Cardiac muscle cell (in vitro differentiated cells and primary cell): ENCODE measurements at places on chromosomes 1 and 21. TPM values are rescaled to one million over a fixed set of nuclear protein-coding genes. Genes with fewer than 3 reads are reported as not detected.

GRCh38 chr1:12580054-12580887 lies 37.7 kb downstream of the DHRS3 start:
- DNase-seq = no peak

- no peak for DNase-seq
These were observed 98.1 kb downstream of the ADSS2 start for GRCh38 chr1:244353551-244354091.

GRCh38 chr1:159774465-159774864 lies 6.3 kb upstream of the DUSP23 start:
- DNase-seq = no peak

- DNase-seq = no peak
These were observed 87.4 kb upstream of the NGF start for GRCh38 chr1:115425442-115425841.

GRCh38 chr1:247713753-247714152 lies 2.7 kb downstream of the OR6F1 start:
- no peak for DNase-seq

DNA sequence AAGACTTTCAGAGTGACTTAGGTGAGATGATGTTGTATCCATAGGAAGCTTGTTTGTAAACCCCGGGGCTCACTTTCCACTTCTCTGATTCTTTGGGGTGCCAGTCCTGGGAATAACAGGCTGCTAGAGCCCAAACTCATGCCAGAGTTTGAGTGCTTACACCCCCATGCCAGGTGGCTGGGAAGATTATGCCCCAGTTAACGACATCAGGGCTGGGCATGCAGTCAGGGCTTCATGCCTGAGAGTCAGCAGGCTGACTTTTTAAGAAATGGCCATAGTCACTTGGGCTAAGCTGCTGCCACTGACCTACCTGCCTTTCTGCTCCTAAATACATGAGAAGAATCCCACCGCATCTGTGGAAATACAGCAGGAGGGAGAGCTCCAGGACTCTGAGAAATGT lies 425.6 kb upstream of the VAMP3 start:
- no peak for DNase-seq

DNA sequence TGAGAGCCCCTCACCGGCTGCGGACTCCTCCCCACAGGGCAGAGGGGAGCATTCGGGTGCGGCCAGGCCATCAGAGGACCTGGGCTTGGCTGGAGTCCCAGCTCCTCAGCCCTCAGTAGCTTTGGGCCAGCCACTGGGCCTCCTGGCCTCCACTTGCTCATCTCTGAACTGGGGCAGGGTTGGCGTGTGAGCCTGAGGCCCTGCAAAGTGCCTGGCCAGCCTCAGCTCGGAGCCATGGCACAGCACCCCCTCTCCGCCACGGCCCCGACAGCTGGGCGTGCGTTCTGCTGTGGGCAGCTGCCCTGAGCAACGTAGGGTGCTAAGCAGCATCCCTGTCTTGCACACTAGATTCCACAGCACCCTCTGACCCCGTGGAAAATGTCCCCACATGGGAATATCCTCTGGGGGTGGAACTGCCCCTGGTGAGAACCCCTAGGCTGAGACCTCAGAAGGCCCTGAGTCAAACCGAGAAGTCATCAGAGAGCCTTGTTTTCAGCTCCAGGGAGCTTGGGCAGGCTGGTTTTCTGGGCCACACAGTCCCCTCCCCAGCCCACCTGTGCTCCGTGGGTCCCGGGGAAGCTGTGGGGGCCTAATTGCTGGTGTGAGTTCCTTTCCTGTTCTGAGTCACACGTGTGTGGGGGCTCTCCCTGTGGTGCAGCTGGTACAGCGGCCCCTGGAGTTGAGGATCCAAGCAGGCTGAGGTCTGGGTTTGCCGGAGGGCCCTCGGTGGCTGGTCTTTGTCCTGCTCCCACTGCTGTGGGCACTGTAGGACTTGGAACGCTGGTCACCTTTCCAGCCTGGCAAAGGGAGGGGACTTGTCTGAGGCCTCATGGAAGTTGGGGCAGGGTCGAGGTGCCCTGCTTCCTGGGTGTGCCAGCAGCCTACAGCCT lies 24.5 kb downstream of the TP73 start:
- no peak for DNase-seq

GRCh38 chr1:115534106-115534505 lies 107.7 kb upstream of the VANGL1 start:
- no peak for DNase-seq

DNA sequence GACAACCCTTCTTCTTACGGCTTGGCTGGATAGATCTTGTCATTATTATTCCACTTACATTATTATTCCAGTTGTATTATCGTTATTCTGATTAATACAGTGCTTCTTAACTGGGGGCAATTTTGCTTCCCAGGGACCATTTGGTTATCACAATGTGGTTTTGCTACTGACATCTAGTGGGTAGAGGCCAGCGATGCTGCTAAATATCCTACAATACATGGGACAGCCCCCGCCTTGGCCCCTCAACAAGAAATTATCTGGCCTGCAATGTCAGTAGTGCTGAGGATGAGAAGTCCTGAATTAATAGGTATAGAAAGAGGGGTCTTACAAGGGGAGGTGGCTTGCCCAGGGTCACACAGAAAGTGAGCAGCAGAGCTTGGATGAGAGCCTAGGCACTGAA lies 105.6 kb downstream of the PTPRU start:
- peak; percentile 18 for DNase-seq

DNA sequence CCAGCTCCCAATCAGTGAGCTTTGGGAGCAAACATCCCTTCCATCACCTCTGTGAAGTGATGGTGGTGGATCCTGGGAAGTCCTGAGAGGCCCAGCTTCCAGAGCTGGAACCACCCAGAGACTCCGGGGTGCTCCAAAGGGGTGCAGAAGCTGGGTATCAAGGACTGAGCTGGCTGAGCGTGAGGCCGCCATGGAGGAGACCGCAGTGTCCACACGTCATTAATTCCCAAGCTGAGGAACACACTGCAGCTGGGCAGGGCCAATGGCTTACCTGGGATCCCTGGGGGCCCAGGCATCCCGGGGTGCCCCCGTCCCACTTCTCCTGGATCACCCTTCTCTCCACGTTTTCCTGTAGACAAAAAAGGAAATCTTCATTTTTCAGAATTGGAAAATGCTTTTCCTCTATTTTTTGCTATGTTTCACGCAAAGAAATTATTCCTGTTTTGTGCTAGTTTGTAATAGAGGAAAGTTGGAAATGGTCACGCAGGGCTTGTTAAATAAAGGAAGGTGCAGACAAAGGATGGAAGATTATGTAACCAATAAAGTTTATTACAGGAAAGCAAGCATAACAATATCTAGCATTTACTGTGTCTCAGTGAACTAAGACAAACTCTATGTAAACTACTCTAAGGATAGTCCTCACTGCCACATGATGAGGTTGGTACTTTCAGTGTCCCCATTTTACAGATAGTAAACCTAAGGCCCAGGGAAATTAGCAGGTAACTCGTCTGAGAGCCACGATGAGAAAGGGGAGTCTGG lies 15.4 kb downstream of the COL9A2 start:
- DNase-seq = no peak

DNA sequence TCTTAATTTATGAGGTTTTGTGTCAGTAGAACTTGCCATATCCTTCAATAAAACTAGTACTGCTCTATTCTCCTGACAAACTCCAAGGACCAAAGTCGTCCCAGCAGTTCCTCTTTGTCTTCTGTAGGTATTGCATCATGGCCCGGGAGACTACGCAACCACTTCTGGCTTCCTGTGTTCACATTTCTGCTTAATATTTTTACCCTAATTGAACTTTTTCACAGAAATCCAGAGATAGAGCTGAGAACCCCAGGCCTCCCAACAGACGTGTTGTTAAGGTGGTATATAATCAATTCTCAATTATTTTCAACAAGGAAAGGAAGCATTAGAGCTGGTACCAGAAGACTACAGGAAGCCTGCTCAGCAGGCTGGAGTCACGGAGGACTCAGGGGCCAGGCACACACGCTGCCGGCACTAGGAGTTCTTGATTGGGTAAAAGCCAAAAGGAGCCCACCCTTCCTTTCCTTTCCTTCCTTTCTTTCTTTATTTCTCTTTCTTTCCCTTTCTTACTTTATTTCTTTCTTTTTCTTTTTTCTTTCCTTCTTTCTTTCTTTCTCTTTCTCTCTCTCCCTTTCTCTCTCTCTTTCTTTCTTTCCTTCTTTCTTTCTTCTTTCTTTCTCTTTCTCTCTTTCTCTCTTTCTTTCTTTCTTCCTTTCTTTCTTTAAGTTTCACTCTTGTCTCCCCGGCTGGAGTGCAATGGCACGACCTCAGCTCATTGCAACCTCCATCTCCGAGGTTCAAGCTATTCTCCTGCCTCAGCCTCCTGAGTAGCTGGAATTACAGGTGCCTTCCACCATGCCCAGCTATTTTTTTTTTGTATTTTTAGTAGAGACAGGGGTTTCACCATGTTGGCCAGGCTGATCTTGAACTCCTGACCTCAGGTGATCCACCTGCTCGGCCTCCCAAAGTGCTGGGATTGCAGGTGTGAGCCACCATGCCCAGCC lies 173.7 kb downstream of the ZBTB18 start:
- DNase-seq = peak; percentile 76

DNA sequence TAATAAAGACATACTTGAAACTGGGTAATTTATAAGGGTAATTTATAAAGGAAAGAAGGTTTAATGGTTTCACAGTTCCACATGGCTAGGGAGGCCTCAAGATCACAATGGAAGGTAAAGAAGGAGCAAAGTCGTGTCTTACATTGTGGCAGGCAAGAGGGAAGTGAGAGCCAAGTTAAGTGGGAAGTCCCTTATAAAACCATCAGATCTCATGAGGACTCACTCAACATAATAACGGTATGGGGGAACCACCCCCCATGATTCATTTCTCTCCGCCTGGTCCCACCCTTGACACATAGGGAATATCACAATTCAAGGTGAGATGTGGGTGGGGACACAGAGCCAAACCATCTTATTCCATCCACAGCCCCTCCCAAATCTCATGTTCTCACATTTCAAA lies 76.8 kb upstream of the ZNF678 start:
- DNase-seq = no peak

- no peak for DNase-seq
These were observed 88.4 kb downstream of the LRRC8C start for GRCh38 chr1:89721351-89721750.

- no peak for DNase-seq
These were observed 135.9 kb upstream of the CHRM3 start for GRCh38 chr1:239250353-239251035.

DNA sequence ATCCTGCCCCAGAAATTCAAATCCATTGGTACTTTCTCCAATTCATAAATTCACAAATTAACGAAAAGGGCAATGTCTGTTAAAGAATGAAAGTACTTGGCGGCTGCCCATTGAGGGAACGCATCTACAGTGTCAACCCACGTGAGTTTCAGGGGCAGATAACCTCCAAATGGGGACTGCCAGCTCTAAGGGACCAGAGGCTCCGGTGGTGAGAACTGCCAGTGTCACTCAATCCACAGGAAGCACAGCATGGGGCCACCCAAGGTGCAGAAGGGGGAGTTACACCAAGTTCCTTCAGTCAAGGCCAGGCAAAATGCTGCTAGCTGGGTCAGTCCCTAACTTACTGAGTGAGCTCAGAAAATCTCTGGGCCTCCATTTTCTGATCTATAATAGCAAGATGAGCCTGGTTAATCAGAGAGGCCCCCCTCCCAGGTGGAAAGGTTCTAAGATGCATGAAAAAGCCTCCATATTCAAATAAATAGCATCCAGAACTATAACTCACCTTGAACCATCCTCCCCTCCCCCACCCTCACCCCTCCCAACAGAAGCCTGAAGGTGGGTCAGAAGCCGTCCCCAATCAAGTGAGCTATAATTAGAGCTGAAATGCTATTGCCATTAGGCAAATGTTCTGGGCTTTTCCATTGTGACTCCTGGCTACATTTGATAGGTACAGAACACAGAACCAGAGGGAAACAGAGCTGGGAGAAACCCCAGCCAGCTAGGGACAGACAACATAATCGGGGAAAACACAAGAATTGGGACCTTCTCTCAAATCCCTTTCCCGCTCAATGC lies 41.7 kb downstream of the LRP8 start:
- no peak for DNase-seq

GRCh38 chr1:113253187-113253586 lies 137.1 kb upstream of the MAGI3 start:
- no peak for DNase-seq

GRCh38 chr1:109787211-109787844 lies 23.6 kb upstream of the EPS8L3 start:
- DNase-seq = no peak

GRCh38 chr21:16037421-16037955 lies 307.7 kb downstream of the USP25 start:
- peak; percentile 18 for DNase-seq

GRCh38 chr1:227733751-227734545 lies 1.2 kb downstream of the JMJD4 start:
- no peak for DNase-seq

GRCh38 chr1:210828996-210829596 lies 304.9 kb downstream of the KCNH1 start:
- DNase-seq = no peak

DNA sequence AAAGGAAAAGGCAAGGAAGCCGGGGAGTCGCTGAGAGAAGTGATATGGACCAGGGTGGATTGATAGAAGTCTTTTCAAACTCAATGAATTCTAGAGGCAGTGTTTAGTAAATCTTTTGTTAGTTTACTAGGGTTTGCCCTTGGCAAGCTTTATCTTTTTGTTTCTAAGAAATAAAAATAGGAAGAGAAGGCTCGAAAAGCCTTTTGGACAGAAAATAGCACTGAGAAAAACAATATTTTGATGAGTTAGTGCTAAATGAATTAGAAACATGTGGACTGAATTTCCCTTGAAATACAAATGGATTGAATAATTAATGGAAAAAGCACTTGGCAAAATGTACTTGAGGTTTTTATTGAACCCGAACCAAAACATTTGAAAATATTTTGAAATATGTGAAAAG lies 121.8 kb upstream of the SPAG17 start:
- no peak for DNase-seq

- DNase-seq = no peak
These were observed 23.1 kb upstream of the RAP1A start for GRCh38 chr1:111596499-111596898.

APCS gene
- not detected in 2 replicates for total RNA-seq

SH2D5 gene
- 0.98 and 1.9 TPM in 2 replicates for total RNA-seq

HEYL gene
- total RNA-seq = 0.71 and 0.88 TPM in 2 replicates

HCRTR1 gene
- total RNA-seq = not detected in 2 replicates

FTCD gene
- 9.5 and 18.9 TPM in 2 replicates for total RNA-seq

CELA2B gene
- not detected in 2 replicates for total RNA-seq

ZNF683 gene
- total RNA-seq = not detected in 2 replicates

GJA8 gene
- not detected in 2 replicates for total RNA-seq

DENND2C gene
- total RNA-seq = 1.8 TPM in 2 replicates

PKP1 gene
- 0.03 and 0.04 TPM in 2 replicates for total RNA-seq
